ENCODE measurements at places on chromosomes 13 and 19.

GRCh38 chr13:105069106-105069505, 1466.4 kb downstream of the EFNB2 start:
- DNase-seq, result no peak

GRCh38 chr19:54792814-54793213, 10.6 kb upstream of the KIR2DL4 start:
- DNase-seq, result no peak

GRCh38 chr13:31236211-31236786, 36.5 kb downstream of the B3GLCT start:
- no peak for DNase-seq

DNA sequence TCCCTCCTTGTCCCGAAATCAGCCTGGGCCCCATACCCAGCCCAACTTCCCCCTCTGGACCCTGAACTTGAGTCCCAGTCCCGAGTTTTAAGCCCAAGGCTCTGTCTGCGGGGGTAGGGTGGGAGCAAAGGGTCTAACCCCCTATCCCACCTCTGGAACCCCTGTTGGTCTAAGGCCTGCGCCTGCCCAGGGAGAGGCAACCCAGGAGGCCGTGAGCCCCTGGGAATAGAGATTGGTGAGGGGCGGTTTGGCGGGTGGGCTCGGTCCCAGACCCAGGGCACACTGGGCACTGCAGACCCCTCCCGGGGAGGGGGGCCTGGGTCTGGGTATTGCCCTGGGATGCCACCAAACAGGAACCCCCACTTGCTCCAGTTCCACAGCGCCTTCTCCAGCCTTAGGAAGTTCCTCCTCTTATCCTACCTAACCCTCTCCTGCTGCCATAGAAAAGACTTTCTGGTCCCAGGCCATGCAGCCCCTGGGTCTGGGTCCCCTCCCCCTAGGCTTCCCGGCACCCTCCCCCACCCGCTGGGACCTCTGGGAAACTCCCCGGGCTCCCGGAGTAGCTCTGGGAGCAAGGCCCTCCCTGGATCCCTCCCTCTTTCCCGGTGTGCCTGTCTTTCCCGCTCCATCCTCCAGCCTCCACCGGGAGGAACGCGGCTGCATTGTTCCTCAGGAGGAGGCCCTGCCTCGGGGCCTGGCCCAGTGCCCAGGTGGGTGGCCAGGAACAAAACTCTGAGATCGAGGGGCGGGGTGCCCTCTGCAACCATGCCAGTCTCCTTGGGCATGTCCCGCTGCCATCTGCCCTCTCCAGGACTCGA, 33.6 kb upstream of the NANOS3 start:
- DNase-seq, result no peak

- peak; percentile 60 for DNase-seq
Observed at GRCh38 chr13:110340812-110341444, 33.8 kb downstream of the COL4A2 start.

- no peak for DNase-seq
Observed at GRCh38 chr13:112580912-112581311, 7.0 kb downstream of the TUBGCP3 start.

- DNase-seq, result peak; percentile 66
Observed at GRCh38 chr19:48390188-48391099, 907 bp downstream of the KDELR1 start.

DNA sequence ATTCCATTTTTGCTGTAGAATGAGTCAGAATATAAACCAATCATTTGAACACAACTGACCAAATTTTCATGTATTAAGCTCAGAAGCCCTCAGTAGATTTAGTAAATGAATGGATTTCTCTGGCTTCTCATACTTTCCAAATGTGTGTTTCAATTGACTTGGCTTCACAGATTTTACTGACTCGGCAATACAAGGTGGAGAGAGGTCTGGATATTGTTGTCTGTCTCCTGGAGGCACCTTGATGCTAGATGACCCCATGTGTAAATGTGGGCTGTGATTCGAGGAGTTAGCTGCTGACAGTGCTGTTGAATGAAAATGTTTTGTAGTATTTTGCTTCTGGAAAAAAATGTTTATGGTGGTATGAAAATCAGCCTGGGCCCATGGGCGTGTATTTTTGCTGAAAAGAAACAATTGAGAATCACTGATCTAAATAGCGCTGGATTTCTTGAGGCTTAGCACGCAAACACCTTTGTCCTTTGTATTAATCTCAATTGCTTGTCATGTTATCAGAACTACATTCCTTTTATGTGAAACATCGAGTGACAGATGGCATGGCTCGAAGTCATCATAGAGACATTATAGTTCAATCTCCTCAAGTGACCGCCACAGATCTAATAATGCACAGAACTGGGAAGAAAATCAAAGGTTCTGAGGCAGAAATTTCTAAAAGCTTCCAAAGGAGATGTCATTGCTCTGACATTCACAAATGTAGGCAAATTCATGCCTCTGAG, 41.2 kb upstream of the UBAC2 start:
- DNase-seq, result no peak

DNA sequence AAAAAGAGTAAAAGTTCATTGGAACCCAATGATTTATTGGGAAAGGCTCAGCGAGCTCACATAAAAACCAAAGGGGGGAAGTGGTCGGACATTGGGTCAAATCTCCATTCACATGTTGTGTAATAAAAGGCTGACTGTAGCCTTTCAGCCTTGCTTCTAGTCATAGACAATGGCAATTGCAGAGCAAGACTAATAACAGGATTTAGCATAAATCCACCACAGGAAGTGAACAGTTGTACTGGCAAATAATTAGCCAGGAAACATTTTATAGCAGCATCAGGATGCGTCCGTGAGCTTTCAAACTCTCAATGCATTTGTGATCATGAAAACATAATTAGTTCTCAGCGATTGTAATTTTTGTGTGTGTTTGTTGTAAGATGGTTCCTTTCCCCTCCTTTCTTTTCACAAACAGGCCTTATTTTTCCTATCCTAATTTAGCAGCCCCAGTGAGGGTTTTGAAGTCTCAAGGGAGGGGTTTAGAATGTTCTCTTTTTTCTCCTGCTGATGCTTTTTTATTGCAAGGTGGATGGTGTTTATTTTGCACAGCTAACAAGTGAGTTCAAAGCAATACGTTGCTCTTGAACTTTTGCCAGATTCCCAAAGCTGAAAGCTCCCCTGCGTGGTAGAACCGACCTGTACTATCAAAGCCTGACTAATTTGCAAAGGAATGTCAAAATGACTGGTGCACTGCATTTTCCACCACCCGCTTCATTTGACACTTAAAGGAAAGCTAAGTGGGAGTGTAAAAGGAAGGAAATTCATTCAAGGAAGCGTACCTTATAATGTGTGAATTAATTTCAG, 105.6 kb downstream of the SPRY2 start:
- no peak for DNase-seq

- no peak for DNase-seq
Observed at GRCh38 chr13:113186061-113186900, 22.2 kb downstream of the PCID2 start.

GRCh38 chr13:28012383-28012782, 23.9 kb upstream of the URAD start:
- DNase-seq, result no peak

- DNase-seq, result no peak
Observed at GRCh38 chr19:3459965-3460582, 20.3 kb downstream of the SMIM24 start.

DNA sequence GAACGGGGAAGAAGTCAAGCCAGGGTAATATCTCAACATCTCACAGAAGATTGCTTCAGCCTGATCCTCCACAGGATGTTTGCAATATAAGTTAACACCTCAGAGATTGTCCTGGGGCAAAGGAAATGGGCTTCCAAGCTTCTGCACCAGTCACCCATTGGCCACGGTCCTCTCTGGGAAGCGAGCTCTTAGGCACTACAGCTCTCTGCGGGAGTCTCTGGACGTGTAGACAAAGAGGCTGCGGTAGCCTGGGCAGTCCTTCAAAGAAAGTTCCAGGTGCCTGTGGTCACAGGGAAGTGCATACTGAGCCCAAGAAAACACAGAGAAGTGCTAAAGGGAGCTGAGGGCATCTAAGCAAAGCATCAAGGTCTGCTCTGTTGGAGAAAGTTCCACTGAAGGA, 805.7 kb downstream of the DIAPH3 start:
- no peak for DNase-seq

GRCh38 chr19:41932259-41932719, 4.0 kb upstream of the ERFL start:
- no peak for DNase-seq

DNA sequence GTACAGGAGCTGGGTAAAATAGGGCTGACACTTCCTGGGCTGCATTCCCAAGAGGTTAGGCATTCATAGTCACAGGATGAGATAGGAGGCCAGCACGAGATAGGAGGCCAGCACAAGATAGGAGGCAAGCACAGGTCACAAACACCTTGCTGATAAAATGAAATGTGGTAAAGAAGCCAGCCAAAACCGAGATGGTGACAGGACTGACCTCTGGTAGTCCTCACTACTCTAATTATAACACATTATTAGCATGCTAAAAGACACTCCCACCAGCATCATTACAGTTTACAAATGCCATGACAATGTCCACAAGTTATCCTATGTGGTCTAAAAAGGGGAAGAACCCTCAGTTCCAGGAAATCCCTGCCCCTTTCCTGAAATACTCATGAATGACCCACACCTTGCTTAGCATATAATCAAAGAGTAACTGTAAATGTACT, 20.9 kb upstream of the IGSF23 start:
- no peak for DNase-seq

DNA sequence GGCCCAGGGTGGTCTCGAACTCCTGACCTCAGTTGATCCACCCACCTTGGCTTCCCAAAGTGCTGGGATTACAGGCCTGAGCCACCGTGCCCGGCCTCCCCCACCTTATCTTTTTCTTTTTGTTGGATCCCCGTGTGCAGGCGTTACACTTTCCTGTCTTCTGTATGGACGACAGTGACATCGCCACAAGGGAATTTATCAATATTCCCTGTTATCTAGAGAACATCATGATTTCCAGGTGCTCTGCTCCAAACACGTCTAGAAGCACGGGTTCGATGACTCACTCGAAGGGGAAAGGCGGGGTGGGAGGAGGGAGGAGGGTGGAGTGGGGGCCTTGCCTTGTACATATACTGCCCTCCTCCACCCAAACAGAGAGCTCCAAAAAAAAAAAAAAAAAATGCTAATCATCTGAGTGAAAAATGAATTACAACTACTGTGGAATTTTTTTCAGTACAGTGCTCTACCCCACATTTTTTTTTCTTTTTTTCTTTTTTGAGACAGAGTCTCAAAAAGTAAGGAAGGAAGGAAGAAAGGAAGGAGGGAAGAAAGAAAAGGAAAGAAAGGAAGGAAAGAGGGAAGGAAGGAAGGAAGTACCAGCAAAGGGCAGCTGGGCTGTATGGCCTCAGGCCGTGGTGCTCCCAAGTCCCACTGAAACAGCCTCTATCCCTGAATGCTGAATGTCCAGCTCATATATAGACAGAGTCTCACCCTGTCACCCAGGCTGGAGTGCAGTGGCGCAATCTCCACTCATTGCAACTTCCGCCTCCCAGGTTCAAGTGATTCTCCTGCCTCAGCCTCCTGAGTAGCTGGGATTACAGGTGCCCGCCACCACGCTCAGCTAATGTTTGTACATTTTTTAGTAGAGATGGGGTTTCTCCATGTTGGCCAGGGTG, 36.8 kb downstream of the INSR start:
- no peak for DNase-seq

DNA sequence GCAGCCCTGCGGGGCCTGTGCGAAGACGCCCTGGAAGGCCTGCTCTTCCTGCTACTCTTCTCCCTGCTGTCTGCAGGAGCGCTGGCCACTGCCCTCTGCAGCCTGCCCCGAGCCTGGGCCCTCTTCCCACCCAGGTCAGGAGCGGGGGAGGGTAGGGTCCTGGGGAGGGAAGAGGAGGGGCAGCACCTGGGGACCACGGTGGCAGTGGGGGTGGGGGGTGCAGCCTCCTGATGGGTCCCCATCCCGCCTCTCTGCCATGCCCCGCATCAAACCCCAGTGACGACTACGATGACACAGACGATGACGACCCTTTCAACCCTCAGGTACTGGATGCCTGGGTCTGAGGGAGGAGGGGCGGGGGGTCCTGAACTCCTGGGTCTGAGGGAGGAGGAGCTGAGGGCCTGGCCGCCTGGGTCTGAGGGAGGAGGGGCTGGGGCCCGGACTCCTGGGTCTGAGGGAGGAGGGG, 13.4 kb upstream of the LENG8 start:
- no peak for DNase-seq

- no peak for DNase-seq
Observed at GRCh38 chr13:22427783-22428182, 753.0 kb upstream of the SGCG start.

- DNase-seq, result peak; percentile 49
Observed at GRCh38 chr13:26482451-26483197, 74.9 kb upstream of the WASF3 start.
